Stimulated activated CD4-positive, alpha-beta T cell treated with anti-CD3 and anti-CD28 coated beads, Interleukin-15, amount 100 ng/mL, for 1 hour (primary cell): ENCODE measurements at places on chromosomes 5 and 9.

DNA sequence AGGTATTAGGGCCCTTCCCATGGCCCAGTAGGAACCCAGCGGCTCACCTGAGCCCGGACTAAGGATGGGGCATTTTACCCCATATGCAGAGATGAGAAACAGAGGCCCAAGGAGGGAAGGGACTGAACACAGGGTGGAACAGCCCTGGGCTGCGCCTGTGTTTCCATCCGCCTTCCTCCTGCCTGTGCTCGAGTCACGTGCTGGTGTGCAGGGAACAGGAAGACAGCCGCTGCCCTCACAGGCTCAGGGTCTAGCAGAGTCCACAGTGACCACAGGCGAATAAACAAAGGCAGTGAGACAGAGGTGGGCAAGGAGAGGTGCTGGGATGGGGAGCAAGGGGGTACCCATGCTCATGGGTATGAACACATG is 129.4 kb downstream of the C9orf50 start:
- DNase-seq: no peak

- no peak for DNase-seq
Measured at GRCh38 chr5:102823441-102823874, 68.4 kb downstream of the PAM start.

- DNase-seq: peak; percentile 8
Measured at GRCh38 chr5:159412284-159413046, 82.2 kb upstream of the IL12B start.

GRCh38 chr9:27196383-27196782 is 87.4 kb downstream of the TEK start:
- no peak for DNase-seq

GRCh38 chr5:1156754-1157460 is 44.5 kb upstream of the SLC6A19 start:
- DNase-seq: no peak

- no peak for DNase-seq
Measured at GRCh38 chr9:108688676-108689075, 167.1 kb downstream of the ACTL7B start.

DNA sequence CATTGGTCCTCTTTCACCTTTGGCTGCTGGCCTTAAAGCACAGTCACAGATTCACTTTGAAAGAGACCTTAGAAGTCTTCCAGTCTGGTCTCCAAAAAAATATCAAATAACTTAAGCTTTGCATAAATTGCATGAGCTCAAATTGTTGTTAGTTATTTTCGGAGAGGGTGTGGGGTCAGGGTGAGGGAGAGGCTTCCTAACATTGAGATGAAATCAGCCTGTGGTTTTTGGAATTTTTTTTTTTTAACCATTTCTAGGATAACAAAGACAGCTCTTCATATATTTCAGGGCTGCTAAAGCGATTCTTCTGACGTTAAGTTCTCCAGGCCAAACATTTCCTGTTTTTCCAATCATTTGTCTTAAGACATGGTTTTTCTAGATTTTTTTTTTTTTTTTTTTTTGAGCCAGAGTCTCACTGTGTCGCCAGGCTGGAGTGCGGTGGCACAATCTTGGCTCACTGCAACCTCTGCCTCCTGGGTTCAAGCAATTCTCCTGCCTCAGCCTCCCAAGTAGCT is 4.5 kb downstream of the OCLN start:
- no peak for DNase-seq

DNA sequence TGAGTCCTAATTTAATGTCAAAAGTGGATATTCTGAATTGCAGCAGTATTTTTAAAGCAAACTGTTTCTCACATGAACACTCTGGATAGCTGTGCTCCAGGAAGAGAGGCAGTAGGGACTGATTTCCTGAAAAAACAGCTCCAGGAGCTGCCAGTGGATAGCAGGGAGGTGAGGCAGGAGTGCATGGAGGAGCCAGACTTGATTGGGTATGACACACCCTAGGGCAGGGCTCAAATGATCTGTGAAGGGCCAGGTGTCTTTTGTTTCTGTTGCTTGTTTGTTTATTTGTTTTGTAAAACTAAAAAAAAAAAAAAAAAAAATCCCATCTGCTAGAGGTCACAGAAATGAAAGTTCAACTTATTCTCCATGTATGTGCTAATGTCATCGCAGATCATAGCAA is 83.4 kb downstream of the ADRB2 start:
- no peak for DNase-seq

- DNase-seq: no peak
Measured at GRCh38 chr5:160923411-160923810, 71.4 kb upstream of the ATP10B start.

GRCh38 chr5:52996979-52997378 is 7.8 kb downstream of the ITGA2 start:
- no peak for DNase-seq

- no peak for DNase-seq
Measured at GRCh38 chr9:89304834-89305188, 6.2 kb upstream of the CKS2 start.

DNA sequence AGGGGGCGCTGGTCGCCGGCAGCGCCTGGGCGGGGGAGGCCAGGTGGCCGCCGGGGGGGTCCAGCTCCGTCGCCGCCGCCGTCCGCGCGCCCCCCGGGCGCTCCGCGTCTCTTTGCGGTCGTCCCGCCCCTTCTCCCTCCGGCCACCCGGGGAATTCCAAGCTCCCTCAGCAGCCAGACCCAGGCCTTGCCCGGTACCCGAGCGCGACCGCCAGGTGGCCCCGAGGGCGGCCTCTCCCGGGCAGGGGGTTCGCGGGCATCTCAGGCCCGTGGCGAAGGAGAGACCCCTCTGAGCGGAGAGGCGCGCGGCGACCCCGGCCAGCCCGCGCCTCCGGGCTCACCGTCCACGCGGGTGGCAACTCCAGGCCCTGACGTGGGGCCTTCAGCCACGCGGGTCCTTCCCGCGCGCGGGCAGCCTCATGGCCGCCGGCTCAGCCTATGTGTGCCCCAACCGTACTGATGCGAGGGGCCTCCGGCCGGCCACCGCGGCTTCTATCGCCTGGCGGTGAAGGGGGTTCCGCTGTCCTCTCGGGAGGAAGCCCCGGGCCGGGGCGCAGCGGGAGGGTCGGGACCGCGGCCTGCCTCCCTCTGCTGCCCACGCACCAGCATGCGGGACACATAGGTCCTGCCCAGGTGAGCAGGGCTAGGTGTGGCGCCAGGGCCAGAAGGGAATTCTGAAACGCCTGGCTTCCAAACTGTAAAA is 529 bp upstream of the NRARP start:
- DNase-seq: no peak

GRCh38 chr5:145775893-145776444 is 59.2 kb downstream of the PRELID2 start:
- DNase-seq: no peak

- no peak for DNase-seq
Measured at GRCh38 chr9:108477529-108478006, 378.2 kb downstream of the ACTL7B start.

- no peak for DNase-seq
Measured at GRCh38 chr9:82991671-82992070, 71.3 kb downstream of the RASEF start.

DNA sequence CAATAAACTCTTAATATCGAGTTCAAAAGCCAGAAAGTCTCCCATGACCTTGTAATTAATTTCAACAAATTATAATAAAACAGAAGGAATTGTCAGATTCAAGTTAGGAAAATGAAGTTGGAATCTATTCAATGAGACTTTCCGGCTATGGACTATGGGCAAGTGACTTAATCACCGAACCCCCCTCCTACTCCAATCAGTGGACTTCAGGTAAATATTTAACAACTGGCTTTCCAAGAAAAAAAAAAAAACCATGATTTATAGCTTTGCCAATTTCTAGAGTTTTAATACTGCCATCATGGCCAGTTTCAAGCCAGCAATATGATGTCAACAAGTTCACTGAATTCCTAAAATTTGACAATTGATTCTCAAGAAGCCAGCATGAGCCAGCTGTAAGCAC is 4.5 kb downstream of the SLC45A2 start:
- DNase-seq: no peak

- no peak for DNase-seq
Measured at GRCh38 chr5:45162974-45163373, 354.2 kb downstream of the MRPS30 start.

DNA sequence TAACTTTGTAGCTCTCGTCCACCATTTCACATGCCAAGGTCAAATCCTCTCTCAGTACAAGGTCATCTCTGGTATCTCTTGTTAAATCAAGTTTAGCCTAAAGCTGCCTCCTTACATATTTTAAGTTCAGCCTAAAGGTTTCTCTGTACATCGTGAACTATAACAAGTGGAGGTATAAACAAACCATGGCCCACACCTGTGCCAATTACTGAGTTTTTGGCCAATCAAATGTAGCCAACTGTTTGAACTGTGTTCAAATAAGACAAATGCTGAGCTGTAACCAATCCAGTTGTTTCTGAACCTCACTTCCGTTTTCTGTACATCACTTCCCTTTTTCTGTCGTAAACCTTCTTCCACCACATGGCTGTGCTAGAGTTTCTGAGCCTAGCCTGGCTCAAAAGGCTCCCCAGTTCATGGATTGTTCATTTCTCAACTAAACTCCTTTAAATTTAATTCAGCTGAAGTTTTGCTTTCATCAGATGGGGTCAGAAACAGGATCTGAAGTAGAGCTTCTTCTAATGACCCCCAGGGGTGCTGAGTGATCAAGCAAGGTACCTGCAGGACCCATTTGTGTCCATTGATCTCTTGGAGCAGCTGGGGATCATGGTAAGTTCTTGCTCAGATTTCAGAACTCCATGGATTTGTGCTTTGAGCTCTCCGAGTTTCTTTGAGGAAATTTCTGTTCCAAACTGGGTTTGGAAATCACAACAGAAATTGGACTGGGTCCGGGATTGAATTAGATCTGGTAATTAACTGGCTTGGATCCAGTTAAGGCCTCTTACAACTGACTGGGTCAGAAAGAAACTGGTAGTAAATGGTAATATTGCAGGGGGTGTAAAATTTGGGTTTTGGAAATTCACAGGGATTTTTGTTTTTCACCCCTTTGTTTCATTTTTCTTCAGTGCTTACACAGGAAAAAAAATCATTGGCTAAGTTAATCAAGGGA is 11.0 kb upstream of the NANS start:
- DNase-seq: no peak

DNA sequence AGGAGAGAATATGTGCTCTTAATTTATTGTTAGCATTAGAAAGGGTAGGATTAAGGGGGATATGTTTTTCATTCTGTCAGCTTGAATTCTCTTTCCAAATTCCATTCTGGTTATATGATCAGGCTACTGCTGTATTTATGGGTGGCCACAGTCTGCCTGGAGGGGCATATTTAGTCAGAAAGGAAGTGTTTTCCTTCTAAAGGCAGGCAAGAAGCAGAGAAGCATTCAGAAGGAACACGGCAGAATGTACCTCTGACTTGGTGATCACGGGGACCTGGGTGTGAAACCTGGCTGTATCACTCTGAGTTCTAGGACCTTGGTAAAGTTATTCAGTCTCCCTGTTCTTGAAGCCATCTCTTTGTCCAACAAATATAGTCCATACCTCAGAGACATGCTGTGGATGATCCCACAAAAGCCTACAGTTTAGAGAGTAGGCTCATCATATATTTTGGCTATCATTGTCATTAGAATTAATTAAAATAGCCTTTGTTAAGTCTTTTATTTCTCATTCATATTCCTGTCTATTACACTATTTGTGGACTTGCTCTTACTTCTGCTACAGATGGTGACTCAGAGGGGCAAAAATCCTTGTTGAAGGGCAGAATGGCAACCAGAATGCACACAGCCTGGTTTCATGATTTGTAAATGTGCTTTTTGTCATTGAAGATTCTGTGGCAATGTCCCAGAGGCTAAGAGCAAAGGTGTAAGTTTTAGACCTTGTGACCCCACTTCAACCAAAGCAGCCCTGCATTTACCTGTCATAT is 2.7 kb downstream of the TNC start:
- DNase-seq: no peak

GRCh38 chr5:139678751-139679750 is 30.9 kb downstream of the CXXC5 start:
- DNase-seq: no peak

GRCh38 chr9:85522459-85523092 is 219.2 kb downstream of the AGTPBP1 start:
- DNase-seq: no peak

DNA sequence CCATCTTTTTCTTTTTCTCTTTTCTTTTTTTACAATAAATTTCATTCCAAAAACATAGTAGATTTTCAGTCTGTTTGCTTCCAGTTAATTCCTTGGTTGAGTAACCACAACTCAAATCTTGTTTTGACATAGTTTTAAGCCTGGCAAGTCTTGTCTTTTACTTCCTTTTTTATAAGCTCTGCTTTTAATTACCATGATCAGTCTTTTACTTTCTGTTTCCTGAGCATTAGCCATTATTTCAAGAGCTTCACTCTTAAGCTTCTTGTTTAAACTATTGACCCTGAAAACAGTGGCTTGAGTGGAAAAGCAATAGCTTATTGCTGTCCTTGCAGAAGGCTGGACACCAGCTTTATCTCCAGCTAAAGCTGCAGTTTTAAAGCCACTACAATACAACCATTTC is 1363.3 kb downstream of the MAT2B start:
- no peak for DNase-seq

DNA sequence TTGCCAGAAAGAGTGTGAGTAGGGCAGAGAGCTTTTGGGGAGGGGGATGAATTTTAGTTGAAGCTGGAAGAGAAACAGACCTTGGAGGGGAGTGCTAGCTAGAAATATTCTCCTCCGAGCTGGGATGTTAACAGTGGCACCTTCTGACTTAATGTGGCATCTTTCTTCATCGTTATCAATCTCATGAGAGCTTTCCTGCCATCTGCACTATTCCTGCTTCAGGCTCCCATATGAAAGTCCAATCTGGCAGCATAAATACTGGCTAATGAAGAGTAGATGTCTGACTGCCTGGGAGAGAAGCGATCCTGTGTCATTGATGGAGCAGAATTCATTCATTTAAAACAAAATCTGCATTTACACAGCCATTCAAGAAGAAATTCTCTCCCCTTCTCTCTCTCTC is 284.5 kb downstream of the TMEM38B start:
- no peak for DNase-seq

DNA sequence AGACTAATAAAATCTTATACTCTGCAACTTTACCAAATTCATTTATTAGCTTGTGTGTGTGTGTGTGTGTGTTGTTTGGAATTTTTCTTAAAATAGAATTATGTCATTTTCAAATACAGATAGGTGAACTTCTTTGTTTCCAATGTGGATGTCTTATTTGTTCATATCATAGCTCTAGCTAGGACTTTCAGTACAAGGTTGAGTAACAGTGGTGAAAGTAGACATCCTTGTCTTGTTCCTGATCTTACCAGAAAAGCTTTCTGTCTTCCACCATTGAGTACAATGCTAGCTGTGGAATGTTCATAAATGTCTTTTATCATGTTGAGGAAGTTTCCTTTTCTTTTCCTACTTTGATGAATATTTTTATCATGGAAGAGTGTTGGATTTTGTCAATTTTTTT is 74.8 kb downstream of the CCDC192 start:
- DNase-seq: no peak

DNA sequence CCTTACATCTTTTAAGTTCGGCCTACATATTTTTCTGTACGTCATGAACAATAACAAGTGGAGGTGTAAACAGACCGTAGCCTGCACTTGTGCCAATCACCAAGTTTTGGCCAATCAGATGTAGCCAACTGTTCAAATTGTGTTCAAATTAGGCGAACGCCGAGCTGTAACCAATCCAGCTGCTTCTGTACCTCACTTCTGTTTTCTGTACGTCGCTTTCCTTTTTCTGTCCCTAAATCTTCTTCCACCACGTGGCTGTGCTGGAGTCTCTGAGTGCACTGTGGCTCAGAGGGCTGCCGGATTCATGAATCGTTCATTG is 26.4 kb downstream of the TRIM14 start:
- no peak for DNase-seq

GRCh38 chr5:138252944-138253343 is 21.5 kb downstream of the GFRA3 start:
- no peak for DNase-seq

- no peak for DNase-seq
Measured at GRCh38 chr5:99169309-99169708, 240.5 kb upstream of the CHD1 start.
